ENCODE measurements at places on chromosomes 13 and 19. TPM values are rescaled to one million over a fixed set of nuclear protein-coding genes. Genes with fewer than 3 reads are reported as not detected.
A peak's percentile ranks its signal among the peaks of the same experiment; 100 is the strongest.

Gene ANKLE1
- 23.2 TPM for total RNA-seq

Gene RAB3D
- total RNA-seq = 3.2 TPM

Gene NLRP11
- total RNA-seq = 0.24 TPM

DNA sequence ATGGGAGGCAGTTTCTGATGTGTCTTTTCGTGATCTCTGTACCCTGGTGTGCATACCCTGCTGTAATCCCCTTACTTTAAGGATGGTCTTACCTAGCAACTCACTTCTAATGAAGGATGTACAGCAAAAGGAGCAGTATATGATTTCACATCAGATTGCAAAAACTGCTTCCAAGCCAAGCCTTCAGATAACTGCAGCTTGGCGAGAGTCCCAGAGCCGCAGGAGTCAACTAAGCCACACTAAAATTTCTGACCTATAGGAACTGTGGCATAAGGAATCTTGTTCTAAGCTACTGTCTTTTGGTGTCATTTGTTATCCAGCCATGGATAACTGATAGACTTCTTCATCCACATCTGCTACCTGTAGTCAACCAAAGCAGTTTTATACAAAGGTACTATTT lies 496.7 kb downstream of the GPC6 start:
- no peak overlapping the region for H3K4me3 ChIP-seq
- H3K27me3 ChIP-seq = no peaks in the 10 kb centered on the region
- no peaks in the 10 kb centered on the region for H3K4me1 ChIP-seq

DNA sequence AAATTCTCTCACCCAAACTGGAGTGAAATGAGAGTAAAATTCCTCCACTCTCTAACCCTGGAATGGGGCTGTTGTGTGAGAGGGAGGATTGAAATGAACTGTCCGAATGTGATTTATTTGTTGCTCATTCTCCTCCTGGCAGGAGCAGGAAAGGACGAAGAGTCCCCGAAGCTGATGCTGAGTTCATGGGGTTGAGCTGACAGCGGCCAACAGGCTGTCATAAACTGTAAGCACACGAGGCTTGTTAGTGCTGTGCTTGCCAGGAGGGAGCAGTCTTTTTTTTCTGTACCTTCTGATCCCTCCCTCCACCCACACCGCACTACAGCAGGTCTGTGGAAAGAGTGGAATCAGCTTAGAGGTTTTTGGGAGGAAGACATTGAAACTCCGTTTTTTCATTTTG lies 33.1 kb upstream of the ZNF331 start:
- no peak overlapping the region for H3K27ac ChIP-seq
- DNase-seq = no peak
- H3K4me1 ChIP-seq = no peaks in the 10 kb centered on the region
- no peak overlapping the region for H3K4me3 ChIP-seq
- H3K36me3 ChIP-seq = peaks cover 3% of the 10 kb centered on the region

DNA sequence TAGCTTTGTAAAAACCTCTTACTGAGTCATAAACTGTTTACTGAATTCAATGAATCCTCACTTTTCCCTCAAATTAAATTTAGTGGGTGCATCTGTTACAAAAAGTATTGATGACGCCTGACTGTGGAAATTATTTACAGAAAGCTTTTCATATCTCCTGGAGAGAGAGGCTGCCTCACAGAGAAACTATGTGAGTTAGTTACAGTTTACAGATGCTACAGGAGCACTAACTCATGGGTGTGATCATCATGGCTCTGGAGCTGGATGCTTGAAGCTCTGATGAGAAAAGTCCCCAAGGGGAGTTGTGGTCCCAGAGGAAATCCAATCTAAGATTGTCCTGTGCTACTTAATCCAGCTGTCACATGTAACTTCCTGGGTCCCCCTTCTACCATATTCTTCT lies 590.8 kb downstream of the LMO7 start:
- peaks cover 3% of the 10 kb centered on the region for H3K27me3 ChIP-seq
- no peaks in the 10 kb centered on the region for H3K36me3 ChIP-seq
- no peak overlapping the region for H3K4me3 ChIP-seq
- H3K4me1 ChIP-seq = no peaks in the 10 kb centered on the region
- H3K27ac ChIP-seq = no peak overlapping the region

- peaks cover 4% of the 10 kb centered on the region for H3K27me3 ChIP-seq
- peaks cover 29% of the 10 kb centered on the region for H3K4me1 ChIP-seq
- no peak overlapping the region for H3K4me3 ChIP-seq
- H3K36me3 ChIP-seq = no peaks in the 10 kb centered on the region
- peak overlapping the region; percentile 66 for H3K27ac ChIP-seq
Observed at GRCh38 chr13:50422181-50423148, 407.2 kb downstream of the KCNRG start.

GRCh38 chr13:74825152-74825937 lies 656.6 kb downstream of the TBC1D4 start:
- no peak for DNase-seq
- no peak overlapping the region for H3K4me3 ChIP-seq
- H3K27me3 ChIP-seq = no peaks in the 10 kb centered on the region

DNA sequence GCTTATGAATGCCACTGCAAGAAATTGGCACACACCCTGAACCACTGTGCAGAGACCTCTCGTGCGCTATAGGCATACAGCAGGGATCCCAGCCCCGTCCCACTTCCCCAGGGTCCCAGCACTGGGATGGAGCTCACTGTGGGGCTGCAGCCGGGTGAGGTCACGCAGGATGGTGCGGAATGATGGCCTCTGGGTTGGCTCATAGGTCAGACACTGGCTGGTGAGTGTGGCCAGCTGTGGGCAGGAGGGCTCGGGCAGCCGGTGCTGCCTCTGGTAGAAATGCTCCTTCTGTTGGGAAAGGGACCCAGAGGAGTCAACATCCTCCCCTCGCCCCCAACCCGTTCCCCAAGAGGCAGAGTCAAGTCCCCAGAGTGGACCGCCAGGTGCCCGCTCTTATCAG lies 17.0 kb upstream of the ICAM3 start:
- no peaks in the 10 kb centered on the region for H3K27me3 ChIP-seq
- no peak overlapping the region for H3K27ac ChIP-seq
- H3K36me3 ChIP-seq = peaks cover 30% of the 10 kb centered on the region
- no peak for DNase-seq

DNA sequence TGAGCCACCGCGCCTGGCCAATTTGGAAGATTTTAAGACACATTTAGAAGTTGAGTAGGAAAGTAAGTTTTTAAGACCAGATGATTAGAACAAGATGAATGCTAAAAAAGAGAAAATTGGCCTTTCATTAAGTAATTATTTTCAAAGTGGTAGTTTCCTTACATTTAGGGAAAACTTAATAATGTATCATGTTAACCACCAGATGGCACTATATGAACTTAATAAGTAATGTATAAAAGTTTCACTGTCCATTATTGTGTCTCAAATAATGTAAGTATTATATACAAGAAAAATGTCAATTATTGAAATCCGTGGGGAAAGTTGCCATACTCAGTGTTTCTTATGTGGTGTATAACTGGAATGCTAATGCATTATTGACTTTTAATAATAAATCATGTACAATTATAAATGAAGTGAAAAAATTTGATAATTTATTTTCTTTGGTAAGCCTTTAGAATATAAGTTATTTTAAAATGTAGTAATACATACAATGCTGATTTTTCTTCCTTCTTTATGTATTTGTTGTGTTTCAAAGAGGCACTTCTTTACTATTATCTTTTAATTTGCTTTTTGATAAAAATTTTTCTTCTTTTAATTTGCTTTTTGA lies 29.2 kb downstream of the COG6 start:
- peaks cover 18% of the 10 kb centered on the region for H3K4me1 ChIP-seq
- H3K4me3 ChIP-seq = no peak overlapping the region
- H3K27me3 ChIP-seq = no peaks in the 10 kb centered on the region
- H3K36me3 ChIP-seq = peaks cover 21% of the 10 kb centered on the region
- no peak for DNase-seq

DNA sequence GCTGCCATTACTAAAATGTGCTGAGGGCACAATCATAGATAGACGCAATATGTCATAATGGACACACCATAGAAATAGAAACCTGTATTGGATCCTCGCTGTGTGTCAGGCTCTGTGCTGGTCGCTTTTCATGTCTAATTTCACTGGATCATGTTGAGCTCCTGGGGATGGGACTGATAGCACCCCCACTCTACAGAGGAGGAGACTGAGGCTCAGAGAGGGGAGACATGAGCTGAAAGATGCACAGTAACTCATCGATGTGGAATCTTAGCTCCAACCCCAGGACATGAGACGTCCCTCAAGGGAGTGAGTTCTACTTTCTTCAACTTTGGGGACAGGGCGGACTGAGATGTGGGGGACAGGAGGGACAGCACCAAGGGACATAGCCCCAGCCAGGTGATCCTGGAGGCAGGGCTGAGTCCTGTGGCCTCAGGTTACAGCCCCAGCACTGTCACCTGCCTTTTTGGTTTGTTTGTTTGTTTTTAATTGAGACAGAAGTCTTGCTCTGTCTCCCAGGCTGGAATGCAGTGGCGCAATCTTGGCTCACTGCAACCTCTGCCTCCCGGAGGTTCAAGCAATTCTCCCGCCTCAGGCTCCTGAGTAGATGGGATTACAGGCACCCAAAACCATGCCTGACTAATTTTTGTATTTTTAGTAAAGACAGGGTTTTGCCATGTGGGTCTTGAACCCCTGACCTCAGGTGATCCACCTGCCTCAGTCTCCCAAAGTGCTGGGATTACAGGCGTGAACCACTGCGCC lies 6.6 kb upstream of the GIPC1 start:
- H3K4me1 ChIP-seq = peaks cover 17% of the 10 kb centered on the region
- no peak for DNase-seq
- no peaks in the 10 kb centered on the region for H3K27me3 ChIP-seq
- H3K27ac ChIP-seq = no peak overlapping the region
- no peak overlapping the region for H3K4me3 ChIP-seq
- no peaks in the 10 kb centered on the region for H3K36me3 ChIP-seq

Gene FCER2
- 1.5 TPM for total RNA-seq
